ENCODE measurements at places on chromosomes 5 and 9.

GRCh38 chr5:164204338-164204946 is 699.0 kb downstream of the MAT2B start:
- peak; percentile 92 for DNase-seq

DNA sequence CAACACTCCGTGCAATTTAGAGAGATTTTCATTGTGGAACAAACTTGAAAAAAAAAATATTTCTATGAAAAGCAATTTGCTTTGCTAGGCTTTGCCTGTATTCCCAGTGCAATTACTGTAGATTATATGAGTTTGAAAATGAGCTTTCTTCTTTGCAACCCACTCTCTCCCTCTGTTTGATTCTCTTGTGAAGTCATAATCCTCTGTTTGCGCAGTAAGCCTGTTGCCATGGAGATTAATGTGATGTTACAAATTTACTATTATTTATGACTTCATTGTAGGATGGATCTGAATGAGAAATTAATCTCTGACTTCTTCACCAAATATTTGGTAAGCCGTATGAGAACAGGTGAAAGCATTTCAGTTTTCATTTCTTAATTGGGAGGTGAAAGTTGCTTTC is 320.3 kb downstream of the SPATA31D1 start:
- no peak for DNase-seq

DNA sequence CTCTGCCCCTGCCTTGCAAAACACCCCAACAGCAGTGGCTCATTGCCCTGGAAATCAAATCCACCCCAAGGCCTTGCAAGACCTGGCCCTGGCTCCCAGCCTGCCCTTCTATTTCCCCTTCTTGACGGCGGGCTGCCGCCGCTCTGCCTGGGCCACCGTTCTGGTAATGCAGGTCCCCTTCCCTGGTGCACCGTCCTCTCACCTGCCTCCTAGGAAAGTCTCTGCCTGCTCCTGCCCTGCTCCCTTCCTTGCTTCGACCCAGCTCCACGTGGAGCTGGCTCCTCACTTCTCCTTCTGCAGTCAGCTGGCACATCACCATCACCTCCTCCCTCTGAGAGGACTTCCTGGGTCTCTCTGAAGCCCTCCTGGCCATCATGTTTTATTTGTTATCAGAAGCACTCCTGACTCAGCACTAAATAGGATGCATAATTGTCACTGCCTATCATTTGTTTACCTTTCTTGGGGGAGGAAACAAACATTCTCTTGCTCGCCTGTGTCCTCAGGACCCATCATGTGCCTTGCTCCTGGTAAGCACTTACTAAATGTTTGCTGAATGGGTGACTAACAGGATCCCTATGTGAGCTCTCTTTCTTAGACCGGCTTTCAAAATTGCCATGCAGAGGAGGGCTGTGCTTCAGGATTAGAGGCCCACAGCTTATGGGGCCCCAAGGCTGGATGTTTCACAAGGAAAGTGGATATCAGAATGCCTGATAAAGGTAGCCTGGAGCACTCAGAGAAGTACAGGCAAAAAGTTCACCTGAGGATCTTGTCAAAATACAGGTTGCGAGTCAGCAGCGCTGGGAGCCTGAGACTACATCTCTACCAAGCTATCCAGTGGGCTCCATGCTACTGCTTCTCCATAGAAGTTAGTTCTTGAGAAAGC is 19.6 kb upstream of the C5orf47 start:
- peak; percentile 66 for DNase-seq

DNA sequence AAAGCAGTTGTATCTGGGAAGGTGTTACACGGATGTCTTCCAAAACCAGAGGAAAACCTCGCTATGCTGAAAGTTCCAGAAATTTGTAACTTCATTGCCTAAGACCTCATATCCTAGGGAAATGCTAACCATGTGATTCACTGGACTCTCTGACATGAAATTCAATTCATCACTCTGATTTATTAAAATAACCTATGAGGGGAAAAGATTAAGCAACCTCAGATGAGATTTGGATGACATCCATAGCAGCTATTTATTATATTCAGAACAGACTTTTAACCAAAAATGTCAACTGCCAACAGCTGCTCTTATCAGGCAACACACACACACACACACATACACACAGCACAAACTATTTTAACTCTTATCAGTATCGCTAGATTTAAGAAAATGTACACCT is 1006.4 kb upstream of the CTNND2 start:
- DNase-seq = peak; percentile 33

DNA sequence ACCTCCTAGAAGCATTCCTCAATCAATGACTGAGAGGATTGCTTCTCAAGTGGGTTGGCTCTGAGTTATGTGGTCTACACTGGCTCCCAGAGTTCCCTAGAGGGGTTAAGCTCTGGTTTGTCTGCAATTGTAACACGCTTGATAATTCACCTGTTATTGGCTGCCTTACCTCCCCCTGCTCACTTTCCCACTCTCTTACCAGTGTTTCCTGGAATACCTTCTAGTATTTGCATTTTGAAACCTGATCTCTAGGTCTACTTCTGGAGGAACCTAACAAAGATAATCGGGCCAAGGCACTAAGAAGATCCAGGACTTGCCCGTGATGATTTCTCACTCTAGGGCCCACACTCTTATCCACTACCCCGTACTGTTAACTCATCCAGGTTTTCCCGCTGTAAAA is 110.1 kb upstream of the MAP3K1 start:
- DNase-seq = no peak

DNA sequence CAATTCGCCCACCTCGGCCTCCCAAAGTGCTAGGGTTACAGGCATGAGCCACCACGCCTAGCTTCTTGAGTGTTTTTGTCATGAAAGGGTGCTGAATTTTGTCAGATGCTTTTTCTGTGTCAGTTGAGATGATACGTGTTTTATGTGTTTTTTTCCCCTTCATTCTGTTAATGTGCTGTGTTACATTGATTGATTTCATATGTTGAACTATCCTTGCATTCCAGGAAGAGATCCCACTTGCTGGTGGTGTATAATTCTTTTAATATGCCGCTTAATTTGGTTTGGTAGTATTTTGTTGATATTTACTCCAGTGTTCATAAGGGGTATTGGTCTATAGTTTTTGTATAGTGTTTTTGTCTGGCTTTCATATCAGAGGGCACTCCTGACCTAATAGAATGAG is 13.6 kb downstream of the ZBTB43 start:
- no peak for DNase-seq

DNA sequence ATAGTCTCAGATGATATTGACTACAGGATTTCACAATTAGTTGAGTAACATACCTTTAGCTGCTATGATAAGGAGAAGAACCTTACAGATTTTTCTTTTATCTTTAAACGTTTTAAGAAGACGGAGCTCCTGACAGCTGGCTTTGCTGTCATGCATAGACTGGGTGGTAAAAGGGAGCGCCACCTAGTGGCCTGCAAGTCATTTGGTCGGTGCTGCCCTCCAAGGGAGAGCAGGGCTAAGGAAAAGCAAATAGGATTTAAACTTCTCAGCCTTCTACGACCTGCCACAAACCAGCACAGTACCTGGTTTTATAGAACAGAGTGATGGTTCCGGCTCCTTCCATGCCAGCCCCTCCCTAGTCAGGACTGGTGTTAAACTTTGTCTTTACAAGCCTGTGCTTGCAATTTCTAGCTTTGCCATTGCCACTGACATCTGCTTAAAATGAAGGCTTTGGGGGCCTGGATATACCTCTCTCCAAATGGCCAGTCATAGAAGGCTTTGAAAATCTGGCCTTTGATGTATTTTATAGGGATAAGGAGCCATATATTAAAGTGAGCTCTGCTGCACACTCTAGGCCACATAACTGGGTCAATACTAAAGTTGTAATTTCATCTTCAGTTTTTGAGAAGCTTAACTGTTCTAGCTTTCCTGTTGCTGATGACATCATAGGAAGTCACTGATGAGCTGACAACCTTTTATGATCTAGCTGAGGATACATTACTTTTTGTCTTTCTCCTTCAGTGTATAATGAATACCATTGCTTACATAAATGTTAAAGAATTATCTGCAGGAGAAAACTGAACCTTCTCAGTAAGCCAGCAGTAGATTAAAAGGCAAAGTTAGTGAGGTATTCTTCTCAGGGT is 31.1 kb upstream of the ADAMTSL1 start:
- DNase-seq = peak; percentile 89

DNA sequence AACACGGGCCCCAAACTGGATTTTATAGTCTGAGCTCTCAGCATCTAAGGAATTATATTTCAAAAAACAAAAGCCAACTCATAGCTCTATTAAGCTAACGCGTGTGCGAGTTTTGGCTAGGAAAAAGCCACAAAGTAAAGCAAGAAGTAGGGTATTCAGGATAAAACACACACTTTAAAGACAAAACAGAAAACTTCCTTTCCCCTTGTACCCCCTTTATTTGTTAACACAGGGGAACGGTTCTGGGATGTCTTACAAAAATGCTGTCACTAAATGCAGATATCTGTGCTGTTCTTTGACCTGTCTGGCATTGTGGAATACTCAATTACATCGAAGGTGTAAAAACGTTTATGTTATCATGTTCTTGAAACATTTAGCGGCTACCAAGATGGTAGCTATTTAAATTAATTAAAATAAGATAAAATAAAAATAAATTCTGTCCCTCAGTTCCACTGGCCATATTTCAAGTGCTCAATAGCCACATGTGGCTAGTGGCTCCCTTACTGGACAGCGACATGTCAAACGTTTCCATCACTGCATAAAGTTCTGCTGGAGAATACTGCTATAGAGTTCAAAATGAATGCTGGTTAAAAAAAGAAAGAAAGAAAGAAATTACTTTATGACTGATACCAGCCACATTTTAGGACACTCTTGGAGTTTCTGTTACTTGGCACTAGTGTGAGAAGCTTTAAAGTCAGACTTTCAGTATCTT is 7.2 kb upstream of the MEF2C start:
- DNase-seq = no peak

DNA sequence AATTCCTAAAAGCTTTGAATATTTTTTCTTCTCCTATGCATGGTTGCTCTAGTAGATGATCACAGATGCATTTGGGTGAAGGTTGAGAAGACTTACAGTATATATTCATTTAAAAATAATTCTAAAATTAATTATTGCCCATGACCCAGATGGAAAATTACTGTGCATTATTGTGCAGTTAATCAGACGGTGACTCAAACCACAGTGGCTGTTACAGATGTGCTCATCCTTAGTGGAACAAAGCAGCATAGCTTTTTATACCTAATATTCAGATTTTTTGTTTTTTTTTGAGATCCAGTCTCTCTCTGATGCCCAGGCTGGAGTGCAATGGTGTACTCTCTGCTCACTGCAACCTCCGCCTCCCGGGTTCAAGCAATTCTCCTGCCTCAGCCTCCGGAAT is 10.7 kb downstream of the OR2V1 start:
- no peak for DNase-seq

- DNase-seq = no peak
Observed at GRCh38 chr5:137708796-137709559, 26.9 kb downstream of the KLHL3 start.

GRCh38 chr5:172749881-172750633 is 20.9 kb downstream of the DUSP1 start:
- no peak for DNase-seq

- peak; percentile 91 for DNase-seq
Observed at GRCh38 chr5:180802325-180803180, at the start of gene MGAT1. Gene MGAT1 (minus strand): TSS chr5:180802806. CDS start chr5:180792971, 9,835 bp downstream.

DNA sequence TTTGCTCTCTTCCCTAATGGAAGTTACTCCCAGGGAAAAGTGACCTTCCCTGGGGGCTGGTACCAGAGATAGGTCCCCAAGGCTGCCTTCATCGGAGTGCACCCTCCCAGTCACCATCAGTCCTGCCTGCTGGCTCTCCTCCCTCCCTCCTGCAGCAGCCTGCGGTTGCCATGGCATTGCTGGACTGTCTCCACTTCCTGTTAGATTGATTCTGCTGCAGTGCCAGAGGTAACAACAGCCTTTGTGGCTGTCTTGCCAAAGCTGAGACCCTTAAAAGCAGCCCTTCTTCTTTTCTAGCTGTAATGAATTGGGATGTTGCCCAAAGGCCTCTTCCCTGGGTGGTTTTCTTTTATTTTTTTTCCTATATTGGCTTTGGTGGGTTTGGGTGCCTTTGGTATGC is 78.1 kb upstream of the PRLR start:
- no peak for DNase-seq

DNA sequence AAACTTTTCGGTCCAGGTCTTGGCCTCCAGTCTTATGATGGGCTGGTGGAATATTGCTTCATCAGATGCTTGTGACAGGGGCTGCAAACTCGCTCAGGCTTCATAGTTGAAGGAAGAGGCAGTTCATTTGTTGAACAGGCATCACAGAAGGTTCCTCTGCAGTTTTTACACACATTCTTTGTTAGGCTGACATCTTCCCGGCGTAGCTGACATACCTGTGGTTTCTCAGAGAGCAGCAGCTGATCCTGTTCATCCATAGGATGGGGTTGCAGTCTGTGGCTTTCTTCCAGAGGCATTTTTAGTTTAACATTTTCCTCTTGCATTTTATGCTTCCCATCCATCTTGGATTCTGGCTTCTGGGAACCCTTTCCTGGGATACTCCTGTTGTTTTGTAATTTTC is 1255.2 kb downstream of the EFNA5 start:
- DNase-seq = peak; percentile 32
